GM23338 (cell line): ENCODE measurements at places on chromosomes 3 and 15. TPM values are rescaled to one million over a fixed set of nuclear protein-coding genes. Genes with fewer than 3 reads are reported as not detected.

The TYRO3 gene
- total RNA-seq = 56.4 and 61.0 TPM in 2 replicates

The PLA2G4E gene
- not detected in 2 replicates for total RNA-seq

The CSK gene
- total RNA-seq = 27.5 and 29.9 TPM in 2 replicates

DNA sequence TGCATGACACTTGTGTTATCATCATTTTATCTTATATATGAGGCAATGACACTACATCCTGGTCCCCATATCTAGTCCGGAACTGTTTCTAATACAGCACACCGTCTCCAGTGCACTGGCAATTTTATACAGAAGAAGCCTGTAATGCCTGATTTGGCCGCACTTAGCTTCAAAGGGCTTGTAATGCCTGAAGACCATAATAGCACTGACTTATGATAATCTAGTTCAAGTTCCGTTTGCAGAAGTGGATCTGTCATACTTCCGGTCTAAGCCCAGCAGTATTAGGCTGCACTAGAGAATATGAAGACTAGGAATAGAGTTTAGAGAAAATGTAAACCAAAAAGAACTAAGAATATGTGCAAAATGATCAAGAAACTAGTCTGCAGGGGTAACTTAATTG, 1.3 kb downstream of the BNIP2 start:
- H3K36me3 ChIP-seq = no peaks in the 10 kb centered on the region
- peaks cover 12% of the 10 kb centered on the region for H3K27me3 ChIP-seq
- no peaks in the 10 kb centered on the region; the same call in 1 of the 2 replicates for H3K4me1 ChIP-seq
- H3K4me3 ChIP-seq = peak overlapping the region; percentile 66

DNA sequence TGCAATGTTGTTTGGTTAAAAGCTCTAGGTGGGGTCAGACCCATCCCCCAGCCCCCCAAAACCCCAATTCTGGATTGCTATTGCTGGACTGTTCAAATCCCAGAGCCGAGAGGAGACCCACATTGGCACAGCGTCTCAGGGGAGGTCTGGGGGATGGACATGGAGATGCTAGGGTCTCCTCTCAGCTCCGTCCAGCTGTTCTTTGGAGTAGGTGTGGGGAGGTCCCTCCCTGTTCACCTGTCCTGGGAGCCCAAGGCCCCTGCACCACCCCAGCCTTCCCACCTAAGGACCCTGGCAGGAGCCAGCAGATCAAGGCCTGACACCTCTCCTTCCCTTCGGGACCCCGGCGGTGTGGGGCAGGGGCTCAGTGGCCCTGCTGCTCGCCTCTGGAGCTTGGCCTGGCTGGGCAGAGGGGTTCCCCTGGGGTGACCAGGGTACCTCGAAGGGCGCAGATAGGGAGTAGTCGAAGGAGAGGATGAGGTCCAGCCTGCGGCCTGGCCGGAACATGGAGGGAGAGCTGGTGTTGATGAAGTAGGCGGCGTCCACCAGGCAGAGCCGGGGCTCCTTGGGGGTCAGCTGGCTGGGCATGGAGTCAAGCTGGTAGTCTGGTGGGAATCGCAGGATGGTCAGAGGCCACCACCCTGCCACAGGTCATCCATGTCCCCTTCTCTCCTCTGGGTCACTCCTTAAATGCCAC, 23.9 kb downstream of the PLA2G4D start:
- H3K36me3 ChIP-seq = no peaks in the 10 kb centered on the region
- H3K27ac ChIP-seq = no peak overlapping the region
- no peaks in the 10 kb centered on the region for H3K4me1 ChIP-seq

DNA sequence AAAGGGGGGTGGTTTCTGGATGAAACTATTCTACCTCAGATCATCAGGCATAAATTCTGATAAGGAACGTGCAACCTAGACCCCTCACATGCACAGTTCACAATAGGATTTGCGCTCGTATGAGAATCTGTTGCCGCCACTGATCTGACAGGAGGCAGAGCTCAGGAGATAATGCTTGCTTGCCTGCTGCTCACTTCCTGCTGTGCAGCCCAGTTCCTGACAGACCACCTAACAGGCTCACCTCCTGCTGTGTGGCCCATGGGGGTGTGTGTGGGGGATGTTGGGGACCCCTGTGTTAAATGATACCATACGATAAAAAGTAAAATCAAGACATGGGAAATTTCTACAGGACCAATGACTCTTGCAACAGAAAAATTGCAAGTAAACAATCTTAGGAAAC, 24.0 kb downstream of the CP start:
- peak overlapping the region; percentile 40 for H3K4me3 ChIP-seq
- no peaks in the 10 kb centered on the region for H3K27me3 ChIP-seq
- peak overlapping the region; percentile 100 for H3K27ac ChIP-seq
- DNase-seq = peak; percentile 55
- no peaks in the 10 kb centered on the region for H3K36me3 ChIP-seq

GRCh38 chr15:52179278-52180195, 11.7 kb downstream of the GNB5 start:
- H3K4me3 ChIP-seq = peak overlapping the region; percentile 62
- peaks cover 10% of the 10 kb centered on the region for H3K4me1 ChIP-seq
- DNase-seq = peak; percentile 94
- H3K36me3 ChIP-seq = no peaks in the 10 kb centered on the region
- no peak overlapping the region for H3K27ac ChIP-seq

DNA sequence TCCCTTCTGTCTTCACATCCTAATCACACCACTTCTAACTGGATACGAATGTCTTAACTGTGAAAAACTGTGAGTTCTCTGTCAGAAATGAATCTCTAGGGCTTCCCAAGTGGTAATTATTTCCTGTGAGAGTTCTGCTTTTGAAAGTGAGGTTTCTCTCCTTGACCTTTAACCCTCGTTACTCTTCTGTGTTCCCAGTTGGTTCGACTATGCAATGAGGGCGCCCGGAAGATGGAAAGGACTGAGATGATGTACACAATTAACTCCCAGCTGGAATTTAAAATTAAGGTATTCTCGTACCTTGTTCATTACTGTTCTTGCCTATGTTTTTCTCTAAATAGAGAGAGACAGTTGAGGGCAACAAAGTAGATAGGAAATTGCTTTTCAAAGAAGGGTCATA, 96.5 kb downstream of the ARHGEF26 start:
- H3K27me3 ChIP-seq = no peaks in the 10 kb centered on the region
- H3K27ac ChIP-seq = no peak overlapping the region
- peaks cover 12% of the 10 kb centered on the region; the same call in 1 of the 2 replicates for H3K36me3 ChIP-seq
- no peaks in the 10 kb centered on the region for H3K4me1 ChIP-seq

DNA sequence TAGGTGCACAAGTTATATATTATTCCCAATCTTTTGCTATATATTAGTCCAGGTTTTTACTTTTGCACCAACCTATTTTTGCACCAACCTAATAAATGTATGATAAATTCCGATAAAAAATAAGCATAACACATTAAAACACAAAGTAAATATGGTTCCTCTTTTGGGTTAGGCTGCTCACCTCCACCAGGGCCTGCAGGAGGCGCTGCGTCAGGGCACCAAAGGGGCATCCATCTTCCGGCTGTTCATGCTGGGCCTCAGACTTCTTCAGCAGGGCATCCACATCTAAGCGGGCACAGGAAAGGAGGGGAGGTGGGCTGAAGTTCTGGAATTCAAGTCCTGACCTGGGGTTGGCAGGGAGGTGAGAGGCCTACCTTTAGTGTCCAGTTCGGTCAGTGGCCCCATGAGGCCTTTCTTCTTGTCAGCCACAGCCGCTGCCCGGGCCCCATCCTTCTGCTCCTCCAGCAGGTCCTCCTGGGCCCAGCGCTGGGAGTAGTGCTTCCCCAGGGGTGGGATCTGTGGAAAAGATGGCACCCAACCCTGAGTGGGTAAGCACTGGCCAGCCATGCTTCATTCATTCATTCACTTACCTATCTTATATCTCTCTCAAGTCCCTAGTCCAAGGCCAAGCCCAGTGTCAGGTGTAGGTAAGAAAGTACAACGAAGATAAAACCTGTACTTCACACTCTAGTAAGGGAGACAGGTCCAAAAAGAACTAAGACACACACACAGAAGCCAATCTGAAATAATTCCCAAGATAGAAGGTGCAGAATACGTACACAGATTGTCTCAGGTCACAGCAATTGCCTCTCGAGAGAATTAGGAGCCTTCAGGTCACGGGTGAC, 5.2 kb downstream of the TADA3 start:
- peaks cover 10% of the 10 kb centered on the region; the same call in 1 of the 2 replicates for H3K36me3 ChIP-seq
- DNase-seq = peak; percentile 41
- no peaks in the 10 kb centered on the region; the same call in 1 of the 2 replicates for H3K4me1 ChIP-seq
- H3K27me3 ChIP-seq = no peaks in the 10 kb centered on the region
- no peak overlapping the region for H3K4me3 ChIP-seq
- H3K27ac ChIP-seq = 0 out of 2 replicates have a peak overlapping the region, but pooled peaks have one; percentile 45

- no peaks in the 10 kb centered on the region for H3K27me3 ChIP-seq
Measured at GRCh38 chr15:29618586-29618985, 203.7 kb downstream of the TJP1 start.

DNA sequence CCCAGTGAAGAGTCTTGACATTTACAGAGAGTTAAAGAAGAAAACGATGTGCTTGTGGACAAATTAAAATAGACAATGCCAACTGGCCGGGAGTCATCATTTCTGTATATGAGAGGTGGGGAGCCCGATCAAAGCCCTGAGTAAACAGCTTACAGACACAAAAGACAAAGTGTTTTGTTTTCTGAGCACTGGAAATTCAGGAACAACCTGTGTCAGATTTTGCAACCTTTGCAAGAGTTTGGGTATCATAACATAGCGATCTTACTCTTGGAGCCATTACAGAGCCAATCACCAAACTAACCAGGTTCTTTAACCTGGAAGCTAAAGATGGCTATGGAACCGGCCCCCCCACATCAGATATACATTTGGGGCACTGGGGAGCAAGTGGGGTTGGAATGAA, 101.9 kb upstream of the LRIG1 start:
- no peaks in the 10 kb centered on the region for H3K27me3 ChIP-seq

GRCh38 chr3:21898316-21898715, 147.3 kb upstream of the ZNF385D start:
- H3K27me3 ChIP-seq = no peaks in the 10 kb centered on the region
- no peaks in the 10 kb centered on the region for H3K36me3 ChIP-seq

- H3K27ac ChIP-seq = no peak overlapping the region
- no peaks in the 10 kb centered on the region for H3K27me3 ChIP-seq
- H3K4me1 ChIP-seq = no peaks in the 10 kb centered on the region
- no peak overlapping the region for H3K4me3 ChIP-seq
Measured at GRCh38 chr15:61906961-61907752, 153.1 kb downstream of the VPS13C start.

DNA sequence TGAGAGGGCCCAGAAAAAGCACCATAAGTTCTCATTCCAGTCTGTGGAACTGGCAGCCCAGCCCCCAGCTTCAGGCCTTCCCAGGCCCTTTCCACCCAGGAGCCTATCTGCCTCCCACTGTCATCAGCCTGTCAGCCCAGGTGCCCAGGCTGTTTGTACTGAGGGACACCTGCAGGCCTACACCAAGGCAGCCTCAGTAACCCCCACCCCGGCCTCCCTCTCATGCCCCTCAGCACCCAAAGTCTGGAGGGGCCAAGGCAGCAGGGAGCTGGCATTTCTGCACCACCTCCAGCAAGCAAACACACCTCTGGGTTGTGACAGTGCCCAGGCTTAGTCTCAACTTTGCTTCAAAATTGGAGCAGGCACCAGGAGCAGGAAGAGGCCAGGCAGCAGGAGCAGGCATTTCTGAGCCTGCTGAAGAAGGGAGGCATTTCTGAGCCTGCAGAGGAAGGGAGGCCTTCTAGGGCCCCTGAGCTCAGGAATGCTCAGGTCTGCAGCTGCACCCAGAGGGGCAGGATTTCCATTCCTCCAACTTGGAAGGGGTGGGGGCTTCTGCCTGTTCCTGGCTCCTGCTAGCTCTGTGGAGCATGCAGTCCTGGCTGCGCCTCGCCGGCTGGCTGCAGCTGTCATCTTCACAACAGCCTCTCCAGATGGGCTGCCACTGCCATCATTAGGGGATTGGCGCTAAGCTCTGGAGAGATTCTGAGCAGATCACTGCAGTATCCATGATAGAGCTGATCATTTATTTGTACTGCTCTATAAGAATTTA, 396.1 kb downstream of the UNC13C start:
- no peak overlapping the region for H3K4me3 ChIP-seq
- DNase-seq = no peak
- no peak overlapping the region for H3K27ac ChIP-seq
- H3K27me3 ChIP-seq = no peaks in the 10 kb centered on the region
- H3K4me1 ChIP-seq = no peaks in the 10 kb centered on the region
- no peaks in the 10 kb centered on the region for H3K36me3 ChIP-seq

- H3K4me3 ChIP-seq = no peak overlapping the region
- no peaks in the 10 kb centered on the region for H3K27me3 ChIP-seq
- no peak for DNase-seq
- H3K36me3 ChIP-seq = no peaks in the 10 kb centered on the region
- H3K4me1 ChIP-seq = no peaks in the 10 kb centered on the region
Measured at GRCh38 chr15:82556315-82557035, 16.2 kb upstream of the RPS17 start.

DNA sequence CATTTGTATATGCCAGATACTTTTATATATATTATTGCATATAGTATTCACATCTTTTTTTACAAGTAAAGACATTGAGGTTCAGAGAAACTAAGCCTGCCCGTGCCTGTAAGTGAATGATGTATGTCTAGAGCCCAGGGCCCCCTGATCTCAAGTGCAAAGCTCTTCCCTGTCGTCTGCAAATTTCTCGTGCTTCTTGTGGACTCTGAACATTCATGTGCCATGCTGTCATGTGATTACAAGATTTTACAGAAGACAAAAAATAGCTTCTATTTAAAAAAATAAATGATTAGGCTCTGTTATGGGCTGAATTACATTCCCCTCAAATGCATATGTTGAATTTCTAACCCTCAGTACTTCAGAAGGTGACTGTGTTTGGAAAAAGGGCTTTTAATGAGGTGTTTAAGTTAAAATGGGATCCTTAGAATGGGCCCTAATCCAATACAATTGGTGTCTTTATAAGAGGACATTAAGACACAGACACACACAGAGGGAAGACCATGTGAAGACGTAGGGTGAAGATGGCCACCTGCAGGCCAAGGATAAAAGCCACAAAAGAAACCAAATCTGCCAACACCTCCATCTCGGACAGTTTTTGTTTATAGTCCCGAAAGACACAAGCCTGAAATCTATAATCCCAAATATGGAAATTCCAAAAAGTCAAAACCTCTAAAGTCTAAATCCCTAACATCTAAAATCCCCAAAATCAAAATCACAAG, 3.9 kb upstream of the MASP1 start:
- peaks cover 3% of the 10 kb centered on the region; the same call in 1 of the 2 replicates for H3K27me3 ChIP-seq
- peaks cover 28% of the 10 kb centered on the region for H3K4me1 ChIP-seq
- DNase-seq = peak; percentile 61
- no peak overlapping the region for H3K4me3 ChIP-seq
- H3K27ac ChIP-seq = no peak overlapping the region
- no peaks in the 10 kb centered on the region for H3K36me3 ChIP-seq

GRCh38 chr15:45372041-45372995, 6.0 kb downstream of the GATM start:
- peaks cover 21% of the 10 kb centered on the region for H3K27me3 ChIP-seq
- no peak overlapping the region for H3K27ac ChIP-seq
- 0 out of 2 replicates have a peak overlapping the region, but pooled peaks have one; percentile 12 for H3K4me3 ChIP-seq
- H3K4me1 ChIP-seq = peaks cover 21% of the 10 kb centered on the region
- no peaks in the 10 kb centered on the region for H3K36me3 ChIP-seq

- H3K36me3 ChIP-seq = no peaks in the 10 kb centered on the region
- no peaks in the 10 kb centered on the region for H3K4me1 ChIP-seq
- DNase-seq = no peak
- no peaks in the 10 kb centered on the region for H3K27me3 ChIP-seq
- no peak overlapping the region for H3K4me3 ChIP-seq
- no peak overlapping the region for H3K27ac ChIP-seq
Measured at GRCh38 chr15:71601038-71601834, 209.1 kb upstream of the NR2E3 start.
